Cerebellar nuclear complex (tissue), 1 donor: ENCODE measurements at places on chromosomes 5 and 9.

GRCh38 chr5:61640179-61641021, 308.3 kb downstream of the ZSWIM6 start:
- no peak for DNase-seq

- DNase-seq: no peak
Observed at GRCh38 chr5:40396317-40396716, 283.4 kb upstream of the PTGER4 start.

GRCh38 chr5:78501411-78502352, 141.3 kb downstream of the SCAMP1 start:
- DNase-seq: no peak

GRCh38 chr9:18888290-18888689, 144.7 kb downstream of the SAXO1 start:
- no peak for DNase-seq

DNA sequence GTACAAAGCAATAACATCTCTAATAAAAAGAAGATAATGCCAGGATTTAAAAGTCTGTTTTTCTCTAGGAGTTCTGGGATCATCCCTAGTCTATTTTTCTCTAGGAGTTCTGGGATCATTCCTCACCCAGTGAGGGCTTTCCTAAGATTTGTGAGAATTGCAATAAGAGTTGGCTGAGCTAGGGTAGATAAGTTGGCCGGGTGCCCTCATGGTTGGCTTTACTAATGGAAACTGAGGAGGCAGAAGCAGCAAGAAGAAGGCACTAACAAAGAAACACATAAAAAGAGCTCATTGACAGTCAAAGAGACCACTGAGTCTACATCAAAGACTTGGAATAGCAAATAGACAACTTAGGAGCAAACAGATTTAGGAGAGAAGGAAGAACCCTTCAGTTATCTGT, 4.2 kb downstream of the SLC1A3 start:
- no peak for DNase-seq

DNA sequence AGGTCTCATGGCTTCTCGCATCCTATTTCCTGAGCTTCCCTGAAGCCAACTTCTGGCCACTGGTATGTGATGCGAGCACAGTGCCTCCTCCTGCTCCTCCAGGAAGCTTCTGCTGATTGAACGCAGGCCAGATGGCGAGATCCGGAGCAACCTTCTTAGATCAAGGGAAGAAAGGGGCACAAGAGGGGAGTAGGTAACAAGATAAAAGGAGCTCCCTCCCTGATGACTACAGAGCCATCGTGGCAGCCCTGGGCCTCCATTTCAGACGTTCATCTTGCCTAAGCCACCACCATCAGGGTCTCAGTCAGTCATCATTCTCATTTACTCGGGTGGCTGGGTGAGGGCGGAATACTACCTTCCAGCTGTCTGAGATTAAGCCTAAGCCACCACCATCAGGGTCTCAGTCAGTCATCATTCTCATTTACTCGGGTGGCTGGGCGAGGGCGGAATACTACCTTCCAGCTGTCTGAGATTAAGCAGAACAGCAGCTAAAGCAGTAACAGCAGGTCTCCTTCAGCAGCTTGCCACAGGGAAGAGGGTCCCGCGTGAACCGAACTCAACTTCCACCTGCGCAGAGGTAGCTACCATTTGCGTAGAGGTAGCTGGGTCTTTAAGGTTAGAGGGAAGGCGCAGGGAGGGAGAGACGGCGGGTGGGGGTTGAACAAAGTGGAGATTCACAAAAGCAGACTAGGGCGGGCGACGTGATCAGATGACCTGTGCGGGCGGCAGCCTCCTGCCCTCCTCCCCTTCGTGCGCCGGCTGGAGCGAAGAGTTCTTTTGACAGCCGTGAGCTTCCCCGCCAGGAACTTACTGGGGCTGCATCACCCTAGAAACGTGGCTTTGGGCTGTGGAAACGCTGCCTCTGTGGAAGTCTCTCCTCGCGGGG, 27.9 kb upstream of the MGAT1 start:
- no peak for DNase-seq

DNA sequence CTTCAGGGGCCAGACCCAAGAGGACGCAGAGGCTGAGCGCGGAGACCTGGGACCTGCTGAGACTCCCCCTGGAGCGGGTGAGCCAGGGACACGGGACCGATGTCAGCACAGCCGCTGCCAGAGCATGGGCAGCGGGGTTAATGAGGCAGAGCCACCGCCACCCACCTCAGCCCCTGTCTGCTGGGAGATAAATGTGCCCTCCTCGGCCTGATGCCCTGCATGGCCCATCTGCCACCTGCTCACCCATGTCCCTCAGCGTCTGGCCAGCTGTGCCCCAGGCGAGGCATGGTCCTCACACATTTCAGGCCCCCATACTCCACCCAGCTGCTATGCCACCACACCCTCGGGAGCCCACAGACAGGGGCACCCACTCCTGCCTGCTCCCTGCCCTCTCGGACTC, 14.9 kb downstream of the DNLZ start:
- DNase-seq: no peak

DNA sequence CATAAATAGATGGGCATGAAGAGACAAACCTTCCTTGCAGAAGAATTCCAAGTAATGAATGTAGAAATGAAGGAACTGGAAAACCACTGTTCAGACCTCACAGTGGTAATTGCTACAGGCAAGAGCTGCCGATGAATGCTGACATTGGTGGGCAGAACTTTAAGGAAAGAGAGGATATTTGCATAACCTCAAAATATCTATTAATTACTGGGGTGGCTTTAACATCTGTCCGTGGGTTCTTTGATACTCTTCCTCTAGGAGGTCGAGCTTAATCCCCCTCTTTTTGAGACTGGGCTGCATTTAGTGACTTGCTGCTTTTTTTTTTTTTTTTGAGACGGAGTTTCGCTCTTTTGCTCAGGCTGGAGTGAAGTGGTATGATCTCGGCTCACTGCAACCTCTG, 34.7 kb downstream of the LAMC3 start:
- DNase-seq: no peak

- no peak for DNase-seq
Observed at GRCh38 chr5:91114658-91115057, 268.5 kb downstream of the ARRDC3 start.

GRCh38 chr5:1245905-1246576, 20.9 kb downstream of the SLC6A18 start:
- DNase-seq: no peak

GRCh38 chr5:136080113-136080482, 51.3 kb downstream of the TGFBI start:
- DNase-seq: no peak

DNA sequence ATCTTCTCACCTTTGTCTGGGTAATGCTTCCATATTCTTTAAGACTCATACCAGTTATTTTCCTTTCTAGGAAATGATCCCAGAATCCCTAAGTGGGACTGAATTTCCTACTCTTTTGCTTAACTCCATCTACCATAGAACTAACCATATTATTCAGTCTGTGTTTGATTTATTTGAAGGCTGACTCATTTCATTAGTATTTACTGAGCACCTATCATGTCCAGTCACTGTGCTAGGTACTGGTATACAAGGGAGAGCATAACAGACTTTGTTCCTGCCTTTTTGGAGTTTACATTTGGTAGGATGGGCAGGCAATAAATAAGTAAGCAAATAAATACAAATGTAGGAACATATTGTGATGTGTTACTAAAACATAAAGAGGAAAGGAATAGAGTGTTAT, 4.3 kb downstream of the NPR2 start:
- no peak for DNase-seq

GRCh38 chr9:97437051-97437600, 25.2 kb downstream of the TDRD7 start:
- DNase-seq: no peak

GRCh38 chr5:56339732-56340131, 106.6 kb upstream of the ANKRD55 start:
- DNase-seq: no peak

GRCh38 chr9:127500862-127501261, 49.6 kb downstream of the LRSAM1 start:
- DNase-seq: no peak

DNA sequence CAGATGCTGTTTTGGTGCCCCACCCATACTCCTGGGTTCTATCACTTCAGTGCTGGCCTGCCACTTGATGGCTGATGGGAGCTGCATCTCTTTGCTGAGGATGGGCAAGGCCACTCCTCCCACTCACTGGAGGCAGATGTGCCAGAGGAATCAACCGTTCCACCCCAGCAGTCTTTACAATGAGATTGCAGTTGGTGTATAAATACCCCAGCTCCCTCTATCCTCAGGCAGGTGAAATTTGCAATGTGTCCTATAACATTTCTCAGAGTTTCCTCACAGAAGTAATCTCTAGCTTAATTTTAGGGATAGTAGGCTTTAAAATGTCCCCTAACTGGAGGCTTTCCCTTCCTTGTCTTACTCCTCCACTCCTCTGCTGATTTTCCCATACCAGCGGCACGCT, 36.5 kb upstream of the ERCC6L2 start:
- DNase-seq: no peak

- DNase-seq: peak; percentile 82
Observed at GRCh38 chr9:95494022-95494415, 22.8 kb downstream of the PTCH1 start.

GRCh38 chr5:74422671-74423070, 217.9 kb downstream of the ENC1 start:
- no peak for DNase-seq

DNA sequence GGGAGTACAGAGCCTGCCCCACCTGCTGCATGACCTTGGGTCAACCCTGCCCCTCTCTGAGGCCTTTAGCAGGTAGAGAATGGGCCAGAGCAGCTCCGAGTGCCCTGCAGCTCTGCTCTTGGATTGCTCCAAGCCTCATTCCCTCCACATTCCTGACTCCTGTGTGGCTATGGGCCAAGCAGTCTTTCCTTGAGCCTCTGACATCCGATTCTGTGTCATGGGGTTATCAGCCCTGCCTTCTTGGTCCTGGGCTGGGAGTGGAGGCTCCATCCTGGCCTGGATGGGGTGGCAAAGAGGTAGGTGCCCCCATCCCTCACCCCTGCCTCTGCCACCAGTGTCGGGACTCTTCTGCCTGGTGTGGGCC, 13.7 kb downstream of the FPGS start:
- no peak for DNase-seq

- DNase-seq: no peak
Observed at GRCh38 chr9:37999588-38000189, 69.3 kb downstream of the SHB start.

GRCh38 chr5:127999909-128000308, 83.7 kb upstream of the SLC12A2 start:
- DNase-seq: no peak

- no peak for DNase-seq
Observed at GRCh38 chr5:1321576-1321975, 23.3 kb downstream of the CLPTM1L start.

- DNase-seq: no peak
Observed at GRCh38 chr5:122844910-122845228, 544 bp upstream of the SNX24 start.

GRCh38 chr5:31962871-31963307, 211.2 kb downstream of the GOLPH3 start:
- no peak for DNase-seq

- no peak for DNase-seq
Observed at GRCh38 chr9:126581893-126582292, 31.8 kb upstream of the LMX1B start.

DNA sequence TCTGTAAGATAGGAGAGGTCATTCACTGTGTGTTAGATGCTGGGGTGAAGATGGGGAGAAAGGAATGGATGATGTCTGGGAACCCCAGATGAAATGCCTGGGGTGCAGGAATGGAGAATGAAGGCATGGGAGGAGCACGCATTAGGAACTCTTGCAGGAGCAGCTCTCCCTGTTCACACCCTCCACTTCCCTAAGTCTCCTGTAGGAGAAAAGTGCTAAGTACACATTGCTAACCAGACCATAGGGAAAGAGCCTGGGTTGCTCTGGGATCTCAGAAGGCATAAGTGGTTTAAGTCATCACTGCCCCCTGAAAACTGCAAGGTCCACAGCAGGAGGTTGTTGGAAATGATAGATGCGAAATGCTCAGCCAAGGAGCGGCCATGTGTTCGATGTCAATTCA, 163.1 kb downstream of the SEC61B start:
- no peak for DNase-seq

DNA sequence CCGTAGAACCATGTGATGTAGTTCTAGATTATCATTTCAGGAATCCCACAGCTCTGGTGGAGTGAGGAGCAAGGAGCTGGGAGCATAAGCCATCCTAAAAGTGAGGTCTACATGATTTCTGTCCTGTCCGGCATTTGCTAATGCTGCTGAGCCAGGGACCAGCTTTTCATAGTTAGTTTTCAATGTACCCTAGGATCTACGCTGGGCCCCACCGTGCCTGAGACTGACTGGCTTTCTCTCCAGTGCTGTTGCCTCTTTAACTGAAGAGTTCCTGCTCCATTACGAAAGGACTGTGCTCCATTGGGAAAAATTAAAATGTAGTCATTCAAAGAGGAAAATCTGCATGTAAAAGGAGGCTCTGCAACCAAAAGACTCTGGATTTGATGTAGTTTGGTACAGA, 634.8 kb downstream of the DMRTA1 start:
- no peak for DNase-seq

GRCh38 chr5:59197911-59198310, 615.0 kb downstream of the RAB3C start:
- no peak for DNase-seq

GRCh38 chr9:90165281-90165680, 477.3 kb downstream of the DIRAS2 start:
- DNase-seq: no peak

DNA sequence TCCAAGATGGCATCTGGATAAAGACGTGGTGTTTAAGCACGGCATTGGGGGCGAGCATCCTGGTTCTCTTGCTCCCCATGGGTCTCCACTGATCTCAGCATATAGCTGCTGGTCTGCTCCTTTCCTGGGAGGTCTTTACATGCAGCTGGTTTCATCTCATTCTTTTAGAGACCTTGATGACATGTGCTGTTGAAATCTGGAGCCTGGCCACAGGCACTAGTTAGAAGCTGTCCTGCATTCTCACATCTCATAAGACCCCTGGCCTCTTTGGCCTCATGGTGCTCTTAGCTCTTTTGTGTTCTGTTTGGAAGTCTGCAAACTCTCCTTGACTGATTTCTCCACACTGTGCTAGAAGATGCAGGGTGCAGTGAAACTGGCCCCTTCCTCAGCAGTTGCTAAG, 113.0 kb downstream of the SMARCA2 start:
- DNase-seq: no peak
